ENCODE measurements at places on chromosomes 7 and 10.

GRCh38 chr7:47812429-47813136 lies 135.7 kb downstream of the PKD1L1 start:
- no peak for DNase-seq

DNA sequence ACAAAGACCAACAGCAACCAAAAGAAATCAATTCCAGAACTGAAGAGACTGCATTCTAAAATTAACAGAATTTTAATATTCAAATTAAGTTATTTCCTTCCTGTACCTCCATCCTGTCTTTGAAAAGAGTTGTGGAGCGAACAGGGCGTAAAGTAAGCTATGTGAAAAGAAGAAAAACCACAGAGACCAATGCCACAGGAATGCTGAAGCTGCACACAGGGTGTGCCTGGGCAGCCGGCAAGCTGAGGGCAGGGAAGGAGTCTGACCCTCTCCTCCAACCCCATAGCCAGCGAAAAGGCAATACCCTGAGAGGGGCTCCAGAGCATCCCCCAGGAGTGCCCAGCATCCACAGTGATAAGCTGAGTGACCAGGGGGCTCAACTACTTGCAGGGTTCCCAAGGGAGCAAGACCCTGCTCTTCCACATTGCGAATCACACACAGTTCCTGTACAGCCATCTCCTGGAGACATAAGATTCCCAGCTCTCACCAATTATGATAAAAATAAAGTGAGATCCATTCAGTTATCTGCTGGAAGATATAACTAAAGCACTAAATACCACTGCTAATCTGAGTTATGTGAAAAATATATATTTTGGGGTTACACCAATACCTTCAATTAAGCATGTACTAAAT lies 93.8 kb downstream of the PARD3 start:
- no peak for DNase-seq

GRCh38 chr7:64277630-64278029 lies 36.1 kb upstream of the ZNF736 start:
- DNase-seq, result no peak

- no peak for DNase-seq
Observed at GRCh38 chr10:121245754-121246153, 352.5 kb downstream of the FGFR2 start.

DNA sequence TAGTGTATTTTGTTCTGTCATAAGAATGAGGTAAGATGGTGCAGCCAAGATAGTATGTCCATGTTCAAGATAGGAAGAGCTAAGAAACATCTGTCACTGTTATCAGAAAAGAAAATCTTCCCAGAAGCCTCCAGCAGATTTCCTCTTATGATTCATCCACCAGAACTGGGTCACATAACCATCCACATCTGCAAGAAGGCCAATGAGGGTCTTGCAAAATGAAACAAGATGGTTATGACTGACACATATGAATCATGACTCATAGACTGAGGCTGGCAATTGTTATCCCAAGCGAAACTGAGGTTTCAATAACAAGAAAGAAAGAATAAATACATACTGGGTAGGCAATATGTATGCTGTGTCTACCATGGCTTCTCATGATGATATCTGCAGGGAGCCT lies 30.3 kb downstream of the CCNJ start:
- DNase-seq, result no peak

Measured in AG04449 (cell line).